NCI-H526 (cell line): ENCODE measurements at places on chromosomes 1 and 21.

DNA sequence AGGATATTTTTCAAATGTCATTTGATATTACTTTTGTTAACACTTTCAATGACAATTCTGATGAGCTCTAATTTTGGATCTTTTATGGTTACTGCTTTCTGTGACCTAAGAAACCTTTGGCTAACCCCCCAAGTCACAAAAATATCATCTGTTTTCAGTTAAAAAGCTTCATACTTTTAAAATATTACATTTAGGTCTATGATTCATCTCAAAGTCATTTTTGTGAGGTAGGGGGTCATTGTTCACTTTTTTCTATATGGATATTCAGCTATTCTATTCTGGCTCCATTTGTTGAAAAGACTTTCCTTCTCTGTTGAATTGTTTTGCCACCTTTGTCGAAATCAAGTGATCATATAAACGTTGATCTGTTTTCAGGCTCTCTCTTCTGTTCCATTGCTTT, 44.8 kb downstream of the UCHL5 start:
- no peak for DNase-seq

DNA sequence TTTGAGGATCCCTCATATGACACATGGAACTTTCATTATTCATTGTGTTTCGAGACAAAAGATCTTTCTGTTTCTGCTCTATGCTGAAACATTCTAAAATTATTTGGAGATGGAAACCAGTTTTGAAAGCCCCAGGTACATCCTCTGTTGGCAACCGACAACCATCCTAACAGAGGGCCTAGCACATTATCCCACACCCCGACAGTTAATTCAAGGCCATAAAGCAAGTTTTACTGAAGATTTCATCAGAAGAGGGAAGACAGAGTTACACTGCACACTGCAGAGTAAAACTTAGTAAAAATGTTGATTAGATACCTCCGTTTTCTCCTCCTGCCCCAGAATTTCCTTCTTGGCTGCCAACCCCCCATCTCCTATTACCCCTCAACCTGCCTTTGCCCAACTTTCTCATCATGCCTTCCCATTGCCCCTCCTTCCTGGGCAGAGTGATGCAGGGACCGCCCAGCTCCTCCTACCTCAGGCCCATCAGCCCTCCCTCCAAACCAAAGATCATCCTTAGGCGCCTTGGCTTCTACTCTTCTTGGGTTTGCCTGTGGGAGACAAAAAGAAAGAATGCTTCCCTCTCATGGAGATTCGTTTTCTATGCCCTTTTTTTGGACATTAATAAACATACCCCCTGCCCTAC, 52.9 kb upstream of the CITED4 start:
- no peak for DNase-seq

DNA sequence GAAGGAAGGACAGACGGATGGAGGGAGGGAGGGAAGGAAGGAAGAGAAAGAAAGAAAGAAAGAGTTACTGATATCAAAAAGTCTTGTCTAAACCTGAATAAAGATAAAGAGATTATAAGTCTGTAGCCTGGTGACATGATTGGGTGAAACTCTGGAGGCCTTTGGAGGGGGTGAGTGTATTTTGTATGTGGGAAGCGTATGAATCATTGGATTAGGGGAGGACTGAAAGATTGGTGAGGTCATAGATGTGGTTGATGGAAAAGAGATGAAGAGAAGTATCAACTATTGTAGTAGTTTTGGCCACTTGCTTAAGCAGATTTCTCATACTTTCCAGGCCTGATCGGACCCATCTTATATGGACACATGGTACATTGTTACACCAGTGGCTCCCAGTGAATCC, 11.5 kb upstream of the KCNJ6 start:
- DNase-seq: no peak

GRCh38 chr1:6898974-6899539, 113.8 kb downstream of the CAMTA1 start:
- no peak for DNase-seq

- no peak for DNase-seq
Measured at GRCh38 chr1:23692308-23692871, 784 bp downstream of the RPL11 start.

DNA sequence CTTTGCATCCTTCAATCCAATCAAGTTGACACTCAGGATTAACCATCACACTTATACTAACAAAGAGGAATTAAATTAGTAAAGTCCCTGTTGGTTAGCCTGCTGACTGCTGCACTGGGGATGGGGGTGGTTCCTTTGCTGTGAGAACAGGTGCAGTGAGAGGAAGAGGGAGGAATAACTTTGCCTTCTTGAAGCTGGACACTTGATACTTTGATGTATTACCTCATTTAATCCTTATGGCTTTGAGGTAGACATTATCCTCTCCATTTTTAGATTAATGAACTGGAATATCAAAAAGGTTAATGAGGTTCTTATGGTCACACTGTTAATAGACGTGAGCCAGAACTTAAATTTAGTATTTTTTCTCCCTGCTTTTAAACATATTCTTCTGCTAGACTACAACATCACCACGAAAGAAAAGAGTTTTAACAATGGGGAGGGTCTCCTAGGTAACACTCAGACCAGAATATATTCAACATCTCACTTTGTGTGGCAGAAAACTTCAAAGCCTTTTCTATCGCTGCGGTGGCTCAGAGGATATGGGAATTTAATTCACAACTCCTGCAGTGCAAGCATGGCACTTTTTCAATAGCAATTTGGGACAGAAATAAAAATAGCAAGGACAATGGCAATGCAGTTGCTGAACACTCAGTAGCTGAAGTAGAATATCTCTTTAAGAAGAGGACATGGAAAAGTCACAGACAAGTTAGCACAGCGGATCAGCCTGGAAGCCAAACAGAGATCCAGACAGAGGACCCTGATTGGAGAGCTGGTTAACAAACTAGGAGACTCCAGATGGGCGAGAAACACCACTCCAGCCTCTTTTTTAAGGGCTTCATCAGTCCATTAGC, 68.8 kb upstream of the DNAH14 start:
- no peak for DNase-seq

DNA sequence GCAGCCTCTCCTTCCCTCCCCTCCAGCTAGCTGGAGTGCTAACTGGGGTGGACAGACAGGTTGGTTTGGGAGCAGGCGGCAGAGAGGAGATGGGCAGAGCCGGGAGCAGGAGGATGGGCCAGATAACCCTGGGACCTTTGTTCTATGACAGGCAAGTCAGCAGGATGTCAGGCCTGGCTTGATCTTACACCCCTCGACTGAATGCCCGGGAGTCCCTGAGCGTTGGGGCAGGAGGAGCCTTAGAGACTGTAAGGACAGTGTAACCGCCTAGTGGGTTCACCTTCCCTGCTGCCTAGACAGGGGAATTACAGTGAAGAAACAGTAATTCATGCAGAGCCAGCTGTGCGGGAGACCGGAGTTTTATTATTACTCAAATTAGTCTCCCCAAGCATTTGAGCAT, 60.2 kb downstream of the MDM4 start:
- no peak for DNase-seq

- DNase-seq: no peak
Measured at GRCh38 chr1:164759979-164760469, 201.0 kb downstream of the PBX1 start.

- DNase-seq: no peak
Measured at GRCh38 chr1:163872067-163872466, 550.3 kb downstream of the NUF2 start.

DNA sequence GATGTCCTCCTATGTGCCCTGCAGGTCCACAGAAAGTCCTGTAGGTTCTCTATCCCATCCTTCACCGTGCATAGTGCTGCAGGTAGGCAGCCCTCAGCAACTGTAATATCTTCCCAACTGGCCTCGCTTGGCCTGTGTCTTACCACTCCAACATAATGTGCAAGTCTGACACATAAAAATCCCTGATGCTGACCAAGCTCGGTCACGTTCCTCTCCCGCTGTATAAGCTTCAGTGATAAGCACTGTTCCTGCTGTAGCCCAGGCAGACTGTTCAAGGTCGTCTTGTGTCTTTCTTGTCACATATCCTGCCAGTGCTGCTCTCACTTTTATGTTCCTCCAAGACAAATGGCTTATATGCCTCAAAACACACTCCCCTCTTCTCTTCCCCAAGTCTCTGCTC, 19.4 kb upstream of the KCNE1 start:
- no peak for DNase-seq

DNA sequence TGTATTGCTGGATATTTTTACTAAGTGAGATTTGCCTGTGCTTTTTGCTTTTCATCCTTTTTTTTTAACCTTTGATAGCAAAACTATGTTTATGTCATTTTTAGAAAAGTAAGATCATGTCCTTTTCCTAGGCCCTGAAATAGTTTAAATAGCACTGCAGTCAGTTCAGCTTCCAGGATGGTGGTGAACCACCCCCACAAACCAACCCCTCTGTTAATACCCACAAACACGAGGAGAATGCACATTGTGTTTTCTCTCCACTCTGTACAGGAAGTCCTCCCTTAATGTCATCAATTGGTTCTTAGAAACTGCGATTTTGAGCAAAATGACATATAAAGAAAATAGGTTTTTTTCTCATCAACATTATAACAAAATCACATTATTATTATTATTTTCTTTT, 117.7 kb upstream of the DSCAM start:
- no peak for DNase-seq

DNA sequence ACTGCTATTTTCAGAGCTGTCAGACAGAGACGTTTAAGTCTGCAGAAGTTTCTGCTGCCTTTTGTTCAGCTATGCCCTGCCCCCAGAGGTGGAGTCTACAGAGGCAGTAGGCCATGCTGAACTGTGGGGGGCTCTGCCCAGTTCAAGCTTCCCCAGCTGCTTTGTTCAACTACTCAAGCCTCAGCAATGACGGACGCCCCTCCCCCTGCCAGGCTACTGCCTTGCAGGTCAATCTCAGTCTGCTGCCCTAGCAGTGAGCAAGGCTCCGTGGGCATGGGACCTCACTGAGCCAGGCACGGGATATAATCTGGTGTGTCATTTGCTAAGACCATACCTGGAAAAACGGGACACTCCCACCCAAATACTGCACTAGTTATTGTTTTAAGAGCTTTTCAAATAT, 219.7 kb downstream of the BRINP3 start:
- no peak for DNase-seq

DNA sequence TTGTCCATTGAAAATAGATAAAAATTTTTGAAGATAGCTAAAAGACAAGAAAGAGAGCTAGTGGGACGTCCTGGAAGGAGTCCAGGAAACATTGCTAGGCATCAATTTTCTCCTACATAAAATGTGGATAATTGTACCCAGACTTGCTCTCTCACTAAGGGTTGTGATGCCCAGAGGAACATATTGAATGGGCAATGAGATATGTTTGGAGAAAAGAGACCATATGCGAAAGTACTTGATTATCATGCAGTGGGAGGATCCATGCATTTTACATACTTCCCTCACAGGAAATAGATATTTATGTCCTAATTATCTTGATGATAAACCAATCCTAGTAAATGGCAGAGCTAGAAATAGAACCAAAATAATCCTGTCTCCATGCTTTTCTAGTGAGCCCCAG, 108.4 kb upstream of the TNR start:
- DNase-seq: no peak
